ENCODE measurements at places on chromosomes 5 and 9.

- no peak for DNase-seq
These were observed 18.4 kb upstream of the DENND1A start for GRCh38 chr9:123948286-123948685.

GRCh38 chr5:168549554-168549953 is 20.4 kb downstream of the FBLL1 start:
- no peak for DNase-seq

- DNase-seq: no peak
These were observed 4.6 kb downstream of the IFNE start for GRCh38 chr9:21477466-21477865.

- DNase-seq: no peak
These were observed 23.3 kb upstream of the EEIG1 start for GRCh38 chr9:128003966-128004604.

DNA sequence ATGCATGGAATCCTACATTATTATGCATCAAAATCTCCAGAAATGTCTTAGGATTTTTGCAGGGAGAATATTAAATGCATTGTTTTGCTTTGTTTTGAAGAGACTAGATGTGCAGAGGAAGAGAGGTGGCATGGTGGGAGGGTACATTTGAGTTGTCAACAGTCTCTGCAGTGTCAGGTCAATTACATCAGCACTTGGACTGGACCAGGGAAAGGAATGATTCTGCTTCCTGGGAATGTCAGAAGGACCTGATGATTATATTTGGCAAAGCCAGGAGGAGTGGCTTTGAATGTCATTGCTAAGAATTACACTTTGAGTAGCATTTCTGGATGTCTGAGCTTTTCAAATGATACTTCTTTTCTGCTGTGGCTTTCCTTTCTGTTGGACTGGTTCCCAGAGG is 17.5 kb upstream of the TMEFF1 start:
- DNase-seq: no peak

DNA sequence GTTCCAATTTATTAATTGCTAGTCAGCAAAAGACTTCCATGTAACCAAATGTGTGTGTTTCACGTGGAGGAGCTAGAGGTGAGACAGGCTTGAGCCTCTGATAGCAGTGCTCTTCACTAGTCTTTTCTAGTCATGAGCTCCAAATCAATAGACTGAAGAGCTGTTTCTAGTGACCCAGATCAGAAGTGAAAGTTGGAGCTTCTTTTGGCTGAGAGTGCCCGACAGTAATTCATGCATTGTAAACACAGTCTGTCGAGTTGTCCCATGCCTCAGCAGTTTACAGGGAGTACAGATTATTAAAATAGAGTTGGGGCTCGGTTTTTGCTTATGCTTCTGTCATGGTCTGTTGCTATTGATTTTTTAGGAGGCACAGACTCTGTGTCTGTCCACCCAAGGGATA is 793.1 kb downstream of the DTWD2 start:
- no peak for DNase-seq

GRCh38 chr5:149348518-149348917 is 3.2 kb downstream of the GRPEL2 start:
- DNase-seq: peak; percentile 79

DNA sequence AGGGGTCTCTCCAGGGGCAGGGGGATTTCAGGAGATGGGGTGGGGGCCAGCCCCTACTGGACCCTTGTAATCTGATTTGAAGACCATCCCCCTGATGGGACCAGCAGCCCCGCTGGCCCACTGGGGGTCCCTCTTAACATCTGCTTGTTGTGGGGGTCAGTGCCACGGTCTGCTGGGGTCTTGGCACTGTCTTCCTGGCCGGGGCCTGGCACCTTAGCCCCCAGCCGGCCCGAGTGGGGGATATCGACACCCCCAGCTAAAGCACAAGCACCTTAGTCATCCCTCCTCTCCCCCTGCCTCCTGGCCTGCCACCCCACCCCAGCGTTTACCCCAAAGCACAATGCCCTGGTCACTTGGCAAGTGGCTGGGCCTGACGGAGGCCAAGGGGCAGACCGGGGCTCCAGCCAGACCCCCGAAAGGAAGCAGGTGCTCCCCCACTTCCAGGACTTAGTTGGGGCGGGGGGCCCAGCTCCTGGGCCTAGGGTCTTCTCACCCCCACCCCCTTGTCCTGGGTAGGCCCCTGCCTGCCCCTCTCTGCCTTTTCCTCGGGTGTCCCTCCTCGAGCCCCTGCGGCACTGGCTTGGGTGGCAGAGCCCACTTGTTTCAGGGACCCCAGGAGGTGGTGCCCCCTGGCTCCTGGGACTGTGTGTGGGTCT is 1.4 kb upstream of the NFX1 start:
- no peak for DNase-seq

- no peak for DNase-seq
These were observed 15.3 kb upstream of the KLF4 start for GRCh38 chr9:107504585-107505455.
